Colonic mucosa (tissue), 4 donors: ENCODE measurements at places on chromosomes 4 and X. TPM values are rescaled to one million over a fixed set of nuclear protein-coding genes. Genes with fewer than 3 reads are reported as not detected.

GRCh38 chr4:167711517-167711916 is 380.8 kb upstream of the ANXA10 start:
- no peaks in the 10 kb centered on the region for H3K36me3 ChIP-seq
- DNase-seq: no peak
- H3K4me3 ChIP-seq: no peak overlapping the region
- H3K27me3 ChIP-seq: no peaks in the 10 kb centered on the region

GRCh38 chrX:150486011-150486410 is 82.4 kb upstream of the MTM1 start:
- H3K4me3 ChIP-seq: no peak overlapping the region
- H3K27me3 ChIP-seq: no peaks in the 10 kb centered on the region
- peak; percentile 46 for DNase-seq
- no peak overlapping the region for H3K27ac ChIP-seq
- H3K4me1 ChIP-seq: no peaks in the 10 kb centered on the region

- no peaks in the 10 kb centered on the region for H3K36me3 ChIP-seq
- no peak for DNase-seq
- no peaks in the 10 kb centered on the region for H3K27me3 ChIP-seq
- H3K4me3 ChIP-seq: no peak overlapping the region
- no peak overlapping the region for H3K27ac ChIP-seq
- H3K4me1 ChIP-seq: no peaks in the 10 kb centered on the region
Observed at GRCh38 chr4:112674376-112674775, 37.4 kb downstream of the LARP7 start.

GRCh38 chrX:24025741-24026403 is 1.1 kb downstream of the KLHL15 start:
- peak; percentile 25 for DNase-seq
- peak overlapping the region; percentile 83 for H3K4me3 ChIP-seq
- H3K36me3 ChIP-seq: no peaks in the 10 kb centered on the region
- H3K27ac ChIP-seq: peak overlapping the region; percentile 79
- H3K27me3 ChIP-seq: no peaks in the 10 kb centered on the region

GRCh38 chr4:15373363-15373762 is 54.5 kb upstream of the C1QTNF7 start:
- no peak for DNase-seq
- H3K4me1 ChIP-seq: no peaks in the 10 kb centered on the region
- no peaks in the 10 kb centered on the region for H3K36me3 ChIP-seq
- H3K4me3 ChIP-seq: no peak overlapping the region
- no peak overlapping the region for H3K27ac ChIP-seq

DNA sequence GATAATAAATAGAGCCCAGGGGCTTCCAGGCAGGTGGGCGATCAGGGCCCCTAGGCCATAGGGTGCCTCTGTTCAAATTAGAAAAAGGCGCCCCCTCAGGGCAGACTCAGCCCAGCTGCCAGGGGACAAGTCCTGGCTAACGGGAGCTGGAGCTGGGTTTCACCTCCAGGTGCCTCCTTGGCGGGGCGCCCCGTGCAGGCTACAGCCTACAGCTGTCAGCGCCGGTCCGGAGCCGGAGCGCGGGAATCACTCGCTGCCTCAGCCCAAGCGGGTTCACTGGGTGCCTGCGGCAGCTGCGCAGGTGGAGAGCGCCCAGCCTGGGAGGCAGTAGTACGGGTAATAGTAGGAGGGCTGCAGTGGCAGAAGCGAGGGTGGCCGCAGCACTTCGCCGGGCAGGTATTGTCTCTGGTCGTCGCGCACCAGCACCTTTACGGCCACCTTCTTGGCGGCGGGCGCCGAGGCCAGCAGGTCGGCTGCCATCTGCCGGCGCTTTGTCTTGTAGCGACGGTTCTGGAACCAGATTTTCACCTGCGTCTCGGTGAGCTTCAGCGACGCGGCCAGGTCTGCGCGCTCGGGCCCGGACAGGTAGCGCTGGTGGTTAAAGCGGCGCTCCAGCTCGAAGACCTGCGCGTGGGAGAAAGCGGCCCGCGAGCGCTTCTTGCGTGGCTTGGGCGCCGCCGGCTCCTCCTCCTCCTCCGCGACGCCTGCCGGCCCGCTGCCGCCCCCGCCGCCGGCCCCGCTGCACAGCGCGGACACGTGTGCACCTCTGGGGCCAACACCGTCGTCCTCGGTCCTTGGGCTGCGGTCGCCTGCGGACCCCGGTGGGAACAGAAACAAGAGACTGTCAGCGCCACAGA is 2.4 kb downstream of the NKX3-2 start:
- DNase-seq: peak; percentile 62
- H3K4me3 ChIP-seq: peak overlapping the region; percentile 27
- no peak overlapping the region for H3K27ac ChIP-seq
- H3K27me3 ChIP-seq: peaks cover 86% of the 10 kb centered on the region
- H3K36me3 ChIP-seq: no peaks in the 10 kb centered on the region
- H3K4me1 ChIP-seq: peaks cover 10% of the 10 kb centered on the region

- no peaks in the 10 kb centered on the region for H3K36me3 ChIP-seq
- DNase-seq: no peak
- H3K27me3 ChIP-seq: no peaks in the 10 kb centered on the region
- H3K4me1 ChIP-seq: no peaks in the 10 kb centered on the region
Observed at GRCh38 chr4:127997534-127998388, 32.6 kb downstream of the ABHD18 start.

DNA sequence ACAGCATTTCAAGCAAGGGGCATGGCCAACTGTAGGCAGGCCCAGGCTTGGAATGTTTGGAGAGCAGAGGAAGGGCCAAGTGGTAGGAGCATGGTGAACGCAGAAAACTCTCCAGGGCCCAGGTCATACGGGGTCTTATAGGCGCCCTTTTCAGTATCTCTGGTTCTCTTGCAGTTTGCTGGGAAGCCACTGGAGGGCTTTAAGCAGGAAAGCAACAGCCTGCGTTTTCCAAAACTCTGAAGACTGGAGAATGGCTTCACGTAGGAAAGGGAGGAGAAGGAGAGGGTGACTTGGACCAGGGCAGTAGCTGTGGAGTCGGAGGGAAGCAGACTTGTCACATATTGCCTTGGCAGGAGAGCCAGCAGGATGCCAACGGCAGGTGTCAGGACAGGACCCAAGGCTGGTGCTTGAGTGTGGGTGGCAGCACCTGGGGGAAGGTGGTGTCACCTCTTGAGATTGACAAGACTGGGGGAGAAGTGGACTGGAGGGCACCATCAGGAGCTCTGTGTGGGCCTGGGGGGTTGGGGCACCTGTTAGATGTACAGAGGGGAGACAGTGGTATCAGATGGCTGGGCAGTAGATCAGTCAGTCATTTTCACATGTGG is 21.9 kb downstream of the TKTL1 start:
- no peaks in the 10 kb centered on the region for H3K4me1 ChIP-seq
- no peak overlapping the region for H3K27ac ChIP-seq
- DNase-seq: no peak
- H3K4me3 ChIP-seq: no peak overlapping the region

DNA sequence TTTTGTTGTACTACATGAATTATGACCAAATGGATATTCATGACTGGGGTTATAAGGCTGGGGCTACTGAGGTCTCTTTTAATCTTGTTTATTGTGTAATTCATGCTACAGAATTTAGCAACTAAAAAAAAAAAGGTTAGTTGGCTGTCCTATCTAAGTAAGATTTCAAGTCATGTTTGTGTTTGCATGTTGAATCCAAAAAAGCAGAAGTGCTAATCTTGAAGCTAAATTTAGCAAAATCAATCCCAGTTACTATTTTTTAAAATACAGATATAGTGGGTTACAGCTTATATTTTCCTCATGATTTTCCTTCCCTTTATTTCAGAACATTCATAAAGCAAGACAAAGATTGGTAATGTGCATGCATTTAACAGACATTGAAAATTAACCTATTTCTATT is 19.4 kb downstream of the MTMR1 start:
- no peaks in the 10 kb centered on the region for H3K27me3 ChIP-seq
- no peaks in the 10 kb centered on the region for H3K36me3 ChIP-seq
- H3K4me3 ChIP-seq: no peak overlapping the region
- H3K4me1 ChIP-seq: no peaks in the 10 kb centered on the region

DNA sequence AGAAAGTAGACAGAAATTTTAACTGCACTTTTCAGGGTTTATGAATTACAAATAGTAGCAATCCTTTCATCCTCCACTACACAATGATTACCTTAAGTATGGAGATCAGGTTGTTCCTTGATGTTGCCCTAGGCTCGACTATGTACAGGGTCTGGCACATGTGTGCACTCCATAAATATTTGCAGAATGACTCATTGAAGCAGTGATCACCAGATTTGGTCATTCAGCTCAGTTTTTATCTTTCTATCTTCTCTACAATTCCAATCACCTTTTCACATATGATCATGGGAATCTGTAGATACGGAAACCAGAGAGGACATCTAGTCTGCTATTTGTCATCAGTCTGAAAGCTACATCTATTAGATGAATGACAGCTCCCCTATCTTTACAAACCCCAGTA is 171.7 kb upstream of the HCCS start:
- H3K36me3 ChIP-seq: no peaks in the 10 kb centered on the region
- no peak overlapping the region for H3K4me3 ChIP-seq
- no peaks in the 10 kb centered on the region for H3K4me1 ChIP-seq
- DNase-seq: no peak

NAAA gene
- 141 TPM for total RNA-seq

CENPVL2 gene
- not detected for total RNA-seq

NDNF gene
- 8.9 TPM for total RNA-seq

BEND4 gene
- 0.27 TPM for total RNA-seq

PLXNB3 gene
- total RNA-seq: 0.57 TPM
